DMS53 (cell line): ENCODE measurements at places on chromosomes 1 and 21.
A peak's percentile ranks its signal among the peaks of the same experiment; 100 is the strongest.

DNA sequence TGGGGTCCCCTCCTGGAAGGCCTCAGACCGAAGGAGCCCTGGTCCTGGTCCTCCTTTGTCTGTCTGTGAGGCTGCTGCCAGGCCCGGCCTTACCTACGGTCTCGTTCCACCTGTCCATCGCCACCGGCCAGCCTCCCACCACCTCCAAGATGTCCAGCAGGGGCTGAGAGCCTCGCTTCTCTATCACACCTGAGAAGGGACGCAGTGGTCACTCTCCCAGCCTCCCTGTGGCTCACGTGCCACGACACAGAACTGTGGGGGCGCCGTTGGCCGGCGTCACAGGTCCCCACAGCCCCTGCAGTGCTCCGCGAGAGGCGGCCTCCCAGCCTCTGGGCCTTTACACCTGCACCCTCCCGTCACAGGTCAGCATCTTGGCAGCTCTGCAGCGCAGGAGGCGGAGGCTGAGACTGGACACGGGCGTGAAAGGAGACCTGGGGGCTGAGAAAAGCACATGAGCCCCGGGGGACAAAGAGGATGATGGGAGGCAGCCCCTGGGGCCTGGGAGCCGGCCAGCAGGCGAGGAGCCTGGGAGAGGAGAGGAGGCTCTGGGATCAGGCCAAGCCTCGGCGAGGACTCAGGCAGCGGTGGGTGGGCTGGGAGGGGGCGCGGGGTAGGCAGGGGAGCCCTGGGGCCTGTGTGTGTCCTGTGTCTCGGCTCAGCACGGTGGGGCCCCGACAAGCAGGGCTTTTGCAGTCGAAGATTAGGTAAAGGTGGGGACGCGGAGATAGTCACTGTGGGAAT, 20.5 kb downstream of the PRXL2B start:
- no peak for DNase-seq

GRCh38 chr1:94271373-94271772, 34.0 kb upstream of the ARHGAP29 start:
- no peak for DNase-seq

DNA sequence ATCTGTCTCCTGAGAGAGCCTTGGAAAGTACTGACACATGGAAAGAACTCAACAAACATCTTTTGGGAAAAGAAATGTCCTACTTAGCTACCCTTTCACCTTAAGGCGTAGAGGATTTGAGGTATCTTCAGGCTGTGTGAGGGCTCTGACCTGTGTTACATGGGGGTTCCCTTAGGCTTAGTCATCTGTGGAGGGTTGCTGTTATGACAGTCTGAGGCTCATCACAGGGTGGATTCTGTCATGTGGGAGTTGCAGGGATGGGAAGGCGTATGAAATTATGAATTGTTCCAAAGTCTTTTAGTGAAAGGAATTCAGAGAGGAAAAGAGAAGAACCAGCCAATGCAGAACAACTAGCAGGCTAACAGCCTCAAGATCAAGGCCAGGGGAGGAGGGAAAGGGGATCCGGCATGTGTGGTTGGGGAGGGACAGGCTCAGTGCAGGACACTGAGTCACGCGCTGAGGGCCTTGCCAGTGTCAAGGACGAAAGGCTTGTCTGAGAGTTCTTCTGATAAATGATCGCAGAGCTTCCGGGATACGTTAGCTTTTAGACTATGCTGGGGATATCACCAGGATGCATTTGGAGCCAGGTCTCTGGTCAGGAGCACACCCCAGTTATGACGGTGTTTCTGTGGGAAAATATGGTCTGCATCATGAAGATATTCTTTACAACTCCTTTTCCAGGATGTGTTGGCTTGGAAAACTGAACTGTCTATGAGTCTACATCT, 24.6 kb upstream of the PLA2G2C start:
- no peak for DNase-seq

DNA sequence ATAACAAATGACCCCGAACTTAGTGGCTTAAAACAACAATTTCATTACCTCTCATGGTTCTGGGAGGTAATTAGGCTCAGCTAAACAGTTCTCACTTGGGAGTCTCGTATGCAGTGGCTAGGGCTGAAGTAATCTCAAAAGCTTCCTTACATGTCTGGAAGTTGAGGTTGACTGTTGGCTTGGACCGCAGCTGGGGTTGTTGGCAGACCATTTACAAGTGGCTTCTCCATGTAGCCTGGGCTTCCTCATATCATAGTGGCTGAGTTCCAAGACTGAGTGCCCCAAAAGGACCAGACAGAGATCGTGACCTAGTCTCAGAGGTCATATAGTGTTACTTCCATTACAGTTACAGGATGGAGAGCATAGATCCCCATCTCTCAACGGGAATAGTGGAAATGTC, 2.4 kb upstream of the POGZ start:
- no peak for DNase-seq

DNA sequence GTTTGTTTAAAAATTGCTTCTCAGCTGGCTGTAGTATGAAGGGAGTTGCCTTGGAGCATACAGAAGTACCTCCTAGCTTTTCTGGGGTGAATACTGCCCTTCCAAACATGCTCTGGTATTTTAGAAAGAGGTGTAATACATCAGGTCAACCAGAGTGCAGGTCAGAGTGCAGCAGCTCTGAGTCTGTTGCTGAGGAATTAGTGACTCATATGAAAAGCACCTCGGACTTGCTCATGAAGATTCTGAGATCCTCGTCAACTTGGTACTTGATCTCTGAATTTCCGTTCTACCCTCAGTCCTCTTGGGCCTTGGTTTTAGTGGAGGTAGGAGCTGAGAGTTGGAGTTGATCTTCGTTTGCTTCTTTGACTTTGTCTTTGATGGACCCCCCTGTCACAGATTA, 67.3 kb downstream of the NOS1AP start:
- DNase-seq, result no peak

GRCh38 chr1:196309386-196309785, 298.9 kb downstream of the KCNT2 start:
- DNase-seq, result peak; percentile 68

DNA sequence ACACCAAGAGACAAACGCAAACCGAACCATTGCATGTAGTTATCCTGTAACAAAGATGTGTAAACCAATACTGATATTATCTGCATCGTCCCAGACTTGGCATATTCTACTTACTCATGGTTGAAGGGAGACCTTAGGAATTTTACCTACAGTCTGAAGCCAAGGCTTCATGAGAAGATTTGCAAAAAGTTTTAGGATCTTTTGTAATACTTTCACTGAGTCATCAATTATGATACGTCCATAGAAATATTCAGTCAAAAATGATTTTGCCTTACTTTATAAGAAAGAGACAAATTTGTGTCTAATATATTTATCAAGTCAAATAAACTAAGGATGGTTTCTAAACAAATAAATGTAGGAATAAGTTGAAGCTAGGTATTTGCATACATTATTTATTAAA, 1176.1 kb upstream of the ADGRL2 start:
- no peak for DNase-seq

- DNase-seq, result peak; percentile 69
Observed at GRCh38 chr21:33478935-33479678, 667 bp downstream of the TMEM50B start.

DNA sequence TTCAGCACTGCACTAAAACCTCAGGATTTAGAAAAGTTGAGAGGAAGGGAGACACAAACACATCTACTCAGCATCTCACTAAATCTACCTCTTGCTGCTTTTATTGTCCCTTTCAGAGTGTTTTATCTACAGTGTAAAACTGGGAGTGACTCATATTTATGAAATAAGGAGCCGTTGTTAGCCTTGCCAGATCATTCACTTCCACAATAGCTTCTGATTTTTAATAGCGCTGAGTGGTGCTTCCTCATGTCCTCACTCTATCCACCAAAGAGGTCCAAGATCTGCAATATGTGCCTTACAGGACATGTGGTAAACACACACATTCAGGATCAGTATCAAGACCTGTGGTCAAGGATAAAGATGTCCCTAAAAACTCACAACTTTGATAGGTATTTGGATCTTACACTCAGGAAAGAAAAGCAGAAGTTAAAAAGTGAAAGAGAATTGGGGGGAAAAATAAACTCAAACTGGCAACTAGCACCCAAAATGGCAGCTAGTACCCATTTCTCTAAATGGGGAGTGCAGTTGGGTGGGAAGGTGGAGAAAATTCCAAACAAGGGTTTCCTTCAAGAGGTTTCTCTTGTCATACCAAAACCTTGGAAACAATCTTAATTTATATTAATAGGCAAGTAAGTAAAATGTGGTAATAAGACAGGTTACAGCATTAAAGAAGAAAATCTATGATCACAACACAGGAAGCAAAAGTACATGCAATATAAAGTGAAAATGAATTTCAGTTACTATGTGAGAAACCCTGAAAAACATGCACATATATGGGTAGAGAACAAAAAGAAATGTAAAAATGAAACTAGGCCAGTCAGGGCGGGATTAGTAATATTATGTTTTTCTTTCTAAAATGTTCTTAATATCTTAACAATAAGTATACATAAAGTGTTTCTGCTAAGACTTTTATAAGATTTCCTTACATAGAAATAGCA, 15.9 kb downstream of the DUSP10 start:
- DNase-seq, result no peak

- no peak for DNase-seq
Observed at GRCh38 chr21:18252256-18252655, 7.6 kb downstream of the CHODL start.

GRCh38 chr1:41282679-41283317, 40.7 kb upstream of the SCMH1 start:
- DNase-seq, result peak; percentile 59

DNA sequence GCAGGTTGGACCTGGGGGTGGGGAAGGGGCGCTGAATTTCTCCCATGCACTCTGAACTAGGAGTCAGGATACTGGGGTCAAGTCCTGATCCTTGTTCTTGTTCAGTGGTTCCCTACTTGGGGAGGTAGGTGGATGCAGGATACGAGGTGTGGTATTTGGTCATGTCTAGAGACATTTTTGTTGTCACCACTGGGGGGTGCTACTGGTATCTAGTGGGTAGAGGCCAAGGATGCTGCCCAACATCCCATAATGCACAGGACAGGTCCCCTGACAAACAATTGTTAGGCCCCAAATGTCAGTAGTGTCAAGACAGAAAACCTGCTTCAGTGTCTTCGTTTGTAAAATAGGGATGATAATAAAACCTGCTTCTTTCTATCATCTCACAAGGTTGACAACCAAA, 259.0 kb upstream of the FOXD3 start:
- peak; percentile 51 for DNase-seq

- no peak for DNase-seq
Observed at GRCh38 chr1:87295445-87296110, 33.1 kb upstream of the LMO4 start.

GRCh38 chr1:74971982-74972381, 162.2 kb upstream of the LHX8 start:
- no peak for DNase-seq

GRCh38 chr1:147541672-147542568, 619 bp downstream of the BCL9 start:
- peak; percentile 74 for DNase-seq

DNA sequence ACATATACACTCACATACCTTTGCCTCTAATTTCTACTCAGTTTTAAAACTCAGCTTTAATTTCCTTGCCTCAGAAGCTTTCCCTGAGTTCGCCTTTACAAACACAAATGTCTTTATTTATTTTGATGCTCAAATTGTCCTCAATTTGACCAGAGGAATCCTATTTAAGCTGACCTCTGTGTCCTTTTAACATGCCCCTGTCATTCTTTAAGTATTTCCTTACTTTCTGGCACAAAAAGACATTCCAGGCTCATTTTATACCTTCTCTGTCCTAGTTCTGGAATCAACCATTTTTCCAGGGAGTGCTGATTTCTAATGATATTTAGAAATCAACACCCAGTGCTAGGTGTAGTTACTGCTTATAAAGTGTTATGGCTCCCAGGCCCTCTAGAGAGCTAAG, 82.5 kb downstream of the OSBPL9 start:
- no peak for DNase-seq

- DNase-seq, result peak; percentile 50
Observed at GRCh38 chr1:67191668-67192520, 25.6 kb downstream of the IL23R start.

GRCh38 chr1:66304128-66304527, 229.8 kb upstream of the SGIP1 start:
- no peak for DNase-seq

DNA sequence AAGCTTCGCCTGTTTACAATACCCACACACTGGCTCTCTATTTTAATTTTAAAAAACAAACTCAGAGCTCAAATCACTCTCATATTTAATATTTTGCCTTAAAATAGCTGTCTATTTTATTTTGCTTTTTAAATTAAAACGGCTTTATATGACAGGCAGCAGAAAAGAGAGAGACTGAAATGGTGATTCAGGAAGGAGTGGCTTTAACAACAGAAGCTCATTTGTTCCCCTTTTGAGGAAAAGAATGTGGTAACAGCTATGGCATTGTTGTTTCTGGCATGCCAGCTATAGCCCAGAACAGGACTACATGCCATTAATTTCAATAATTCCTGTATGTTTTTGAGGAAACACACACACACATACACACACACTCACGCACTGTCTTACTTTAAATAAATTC, 234.2 kb upstream of the PTBP2 start:
- no peak for DNase-seq
